ENCODE measurements at places on chromosomes 3 and 15. TPM values are rescaled to one million over a fixed set of nuclear protein-coding genes. Genes with fewer than 3 reads are reported as not detected.

The PLCH1 gene
- total RNA-seq = 3.1 TPM

The THSD4 gene
- 43.2 TPM for total RNA-seq

The MINAR1 gene
- 0.82 TPM for total RNA-seq

- peak; percentile 85 for DNase-seq
Observed at GRCh38 chr15:101613130-101614000, 38.8 kb downstream of the TM2D3 start.

DNA sequence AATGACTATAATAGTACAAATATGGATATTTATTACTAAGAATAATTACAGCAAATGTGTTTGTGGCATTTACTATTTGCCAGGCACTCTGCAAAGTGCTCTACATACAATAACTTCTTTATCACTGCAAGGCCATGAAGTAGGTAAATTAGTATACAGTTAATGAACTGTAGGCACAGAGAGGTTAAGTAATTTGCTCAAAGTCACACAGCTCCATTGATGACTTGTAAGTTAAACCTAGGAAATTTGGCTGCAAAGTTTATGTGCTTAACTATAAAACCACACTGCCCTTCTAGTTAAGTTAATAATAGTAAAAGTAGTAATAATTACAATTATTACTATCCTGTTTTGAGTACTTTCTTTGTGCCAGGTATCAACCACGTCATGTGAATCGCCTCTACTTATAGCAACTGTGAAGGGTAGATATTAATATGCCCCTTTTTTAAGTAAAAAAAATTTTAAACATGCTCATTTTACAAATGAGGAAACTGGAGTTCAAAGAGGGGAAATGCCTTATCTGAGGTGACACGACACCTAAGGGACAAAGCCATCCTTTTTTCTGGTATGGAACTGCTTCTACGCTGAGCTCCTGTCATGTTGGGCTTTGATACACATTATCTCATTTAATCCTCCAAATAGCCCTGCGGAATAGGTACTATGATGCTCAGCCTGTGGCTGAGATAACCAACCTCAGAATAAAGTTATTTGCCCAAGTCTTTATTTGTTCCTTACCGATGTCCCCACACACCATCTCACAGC is 8.5 kb downstream of the BHLHE40 start:
- no peak for DNase-seq

DNA sequence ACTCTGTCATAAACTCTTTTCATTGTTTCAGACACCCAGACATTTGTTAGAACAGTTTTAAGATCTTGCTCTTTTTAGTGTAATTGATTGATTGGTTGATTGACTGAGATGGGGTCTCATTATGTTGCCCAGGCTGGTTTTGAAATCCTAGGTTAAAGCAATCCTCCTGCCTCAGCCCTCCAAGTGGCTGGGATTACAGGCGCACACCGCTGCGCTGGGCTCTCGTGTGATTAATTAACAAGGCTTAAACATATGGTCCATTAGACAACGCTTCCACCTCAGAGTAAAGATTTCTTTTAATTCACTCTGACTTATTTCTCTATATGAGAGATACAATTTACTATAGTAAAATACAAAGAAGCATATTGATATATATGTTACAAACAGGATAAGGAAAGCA is 114.0 kb upstream of the C2CD4B start:
- no peak for DNase-seq

- DNase-seq = no peak
Observed at GRCh38 chr3:149977386-149977785, 6.7 kb upstream of the PFN2 start.
